ENCODE measurements at places on chromosomes 13 and 19.

- DNase-seq: no peak
Observed at GRCh38 chr13:44051405-44051804, 171.7 kb downstream of the LACC1 start.

GRCh38 chr13:108304170-108305016 lies 34.9 kb downstream of the TNFSF13B start:
- DNase-seq: no peak

DNA sequence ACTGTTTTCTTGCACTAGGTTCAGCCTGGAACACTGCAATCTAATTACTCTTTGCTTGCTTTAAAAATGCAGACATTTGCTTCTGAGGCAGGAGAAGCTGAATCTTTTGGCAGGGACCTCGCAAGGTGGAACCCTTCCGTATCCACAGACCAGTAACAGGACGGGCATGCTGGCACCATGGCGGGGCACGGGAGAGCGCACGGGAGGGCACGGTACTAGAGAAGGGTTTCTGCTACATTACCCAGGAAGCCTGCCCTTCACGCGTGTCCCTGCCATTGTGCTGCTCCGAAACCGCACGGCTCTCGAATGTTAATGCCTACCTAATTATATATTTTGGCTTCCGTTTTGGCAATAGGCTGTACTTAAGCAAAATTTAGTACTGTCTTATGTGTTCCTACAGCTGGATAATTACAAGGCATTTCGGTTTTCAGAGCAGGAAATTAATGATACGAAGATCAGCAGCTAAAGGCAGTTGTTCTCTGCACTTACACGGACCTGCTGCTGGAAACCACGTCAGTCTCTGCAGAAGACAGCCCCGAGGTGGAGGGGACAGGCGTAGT lies 430.4 kb downstream of the IRS2 start:
- no peak for DNase-seq

DNA sequence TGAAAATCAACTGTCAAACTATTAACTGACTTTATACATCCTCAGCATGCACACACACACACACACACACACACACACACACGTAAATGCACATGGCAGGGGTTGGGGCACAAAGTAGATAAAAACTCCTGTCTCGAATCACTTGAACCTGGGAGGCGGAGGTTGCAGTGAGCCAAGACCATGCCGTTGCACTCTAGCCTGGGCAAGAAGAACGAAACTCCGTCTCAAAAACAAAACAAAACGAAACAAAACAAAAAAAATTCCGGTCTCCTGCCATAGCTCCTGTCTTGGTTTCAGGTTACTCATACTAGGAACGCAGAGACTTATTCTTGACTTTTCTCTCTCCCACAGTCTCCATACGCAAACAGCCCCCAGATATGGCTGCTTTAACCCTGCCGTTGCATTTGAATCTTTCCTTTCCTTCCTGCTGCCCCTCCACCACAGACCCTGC lies 148.9 kb downstream of the SHISA2 start:
- no peak for DNase-seq

DNA sequence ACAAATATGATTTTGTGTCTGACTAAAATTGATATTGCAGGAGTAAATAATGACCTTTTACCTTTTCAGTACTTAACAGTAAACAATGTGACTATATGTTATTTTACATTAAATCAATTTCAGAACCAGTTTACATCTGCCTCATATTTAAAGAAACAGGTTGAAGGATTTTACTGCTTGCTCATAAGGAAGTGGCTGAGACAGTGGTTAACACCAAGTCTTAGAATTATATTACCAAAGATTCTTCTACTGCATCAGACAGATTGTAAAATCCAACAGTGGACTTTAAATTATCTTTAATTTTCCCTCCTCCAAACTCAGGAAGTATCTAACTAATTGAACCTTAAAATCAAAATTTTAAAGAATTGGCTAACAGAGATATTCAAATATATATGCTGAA lies 1929.9 kb downstream of the PCDH9 start:
- DNase-seq: no peak

DNA sequence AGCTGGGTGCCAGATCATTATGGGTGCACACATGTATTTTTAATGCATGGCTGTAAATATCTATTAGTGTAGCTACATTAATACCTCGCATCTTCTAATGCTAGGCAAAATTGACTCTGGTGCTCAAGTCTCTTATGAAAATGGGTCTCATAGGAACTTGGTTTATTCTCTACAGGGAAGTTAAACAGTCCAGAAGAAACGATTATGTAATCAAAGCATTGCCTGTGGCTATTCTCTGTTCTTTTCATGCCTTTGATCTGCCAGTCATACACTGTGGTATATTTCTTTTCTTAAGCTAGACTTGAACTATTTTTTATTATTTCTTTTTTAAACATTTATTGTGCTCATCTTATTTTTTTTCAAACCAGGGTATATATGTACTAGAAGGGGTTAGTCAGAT lies 1015.0 kb downstream of the SLITRK1 start:
- DNase-seq: no peak

DNA sequence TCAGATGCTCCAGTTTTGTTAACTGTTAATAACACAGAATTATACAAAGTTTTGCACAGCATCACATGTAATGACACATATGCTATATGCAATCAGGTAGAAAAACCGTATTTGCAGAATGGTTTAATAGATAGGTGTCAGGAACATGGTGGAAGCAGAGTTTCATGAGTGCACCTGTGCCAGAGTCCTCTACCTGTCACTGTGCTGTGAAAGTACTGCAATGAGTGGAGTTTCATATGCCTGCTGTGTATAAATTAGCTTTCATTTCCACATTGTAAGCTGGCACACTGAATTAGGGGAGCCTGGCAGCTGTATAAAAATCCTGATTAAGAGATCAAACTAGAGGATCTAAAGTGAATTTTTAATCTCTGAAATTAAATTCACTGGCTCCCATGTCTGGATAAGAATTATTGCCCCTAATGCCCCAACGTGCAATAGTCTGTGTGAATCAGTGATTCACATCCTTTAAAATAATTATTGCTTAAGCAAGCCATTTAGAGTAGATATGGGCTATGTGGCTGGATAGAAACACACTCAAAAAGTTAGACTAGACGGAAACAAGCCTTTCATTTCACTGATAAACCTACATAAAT lies 8.5 kb upstream of the EEF1AKMT1 start:
- DNase-seq: no peak

- no peak for DNase-seq
Observed at GRCh38 chr13:66543780-66544179, 686.4 kb downstream of the PCDH9 start.

GRCh38 chr19:5091684-5092480 lies 123.0 kb downstream of the KDM4B start:
- no peak for DNase-seq

DNA sequence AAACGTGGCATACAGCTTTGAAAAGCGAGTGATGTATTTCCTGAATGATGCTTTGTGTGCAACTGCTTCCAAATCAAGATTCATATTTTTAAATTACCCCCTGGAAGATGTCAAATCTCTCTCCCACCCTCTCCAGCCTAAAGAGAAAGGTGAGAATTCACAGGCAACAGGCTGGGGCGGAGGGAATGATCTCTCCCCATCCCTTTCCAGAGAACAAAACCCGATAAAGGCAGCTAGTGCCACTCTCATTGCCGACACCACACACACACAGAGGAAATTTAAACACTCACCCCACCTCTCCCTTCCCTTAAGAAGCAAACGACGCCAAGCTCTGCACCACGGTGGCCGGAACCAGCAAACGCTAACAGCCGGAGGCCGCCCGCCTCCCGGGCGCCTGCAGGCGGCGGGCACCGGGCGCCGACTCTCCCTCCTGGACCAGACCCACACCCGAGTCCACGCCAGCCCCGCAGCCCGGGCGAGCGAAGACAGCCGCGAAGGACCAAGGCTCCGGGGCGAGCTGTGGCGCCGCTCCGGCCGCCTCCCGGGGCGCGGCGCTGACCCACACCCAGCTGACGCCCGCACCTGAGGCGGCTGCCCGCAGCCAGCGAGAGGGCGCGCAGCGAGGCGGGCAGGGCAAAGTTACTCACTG lies 477 bp downstream of the LNX2 start:
- no peak for DNase-seq

- DNase-seq: no peak
Observed at GRCh38 chr19:7983995-7984837, 21.2 kb downstream of the ELAVL1 start.

- no peak for DNase-seq
Observed at GRCh38 chr19:52990759-52991418, 22.8 kb upstream of the ERVV-1 start.

DNA sequence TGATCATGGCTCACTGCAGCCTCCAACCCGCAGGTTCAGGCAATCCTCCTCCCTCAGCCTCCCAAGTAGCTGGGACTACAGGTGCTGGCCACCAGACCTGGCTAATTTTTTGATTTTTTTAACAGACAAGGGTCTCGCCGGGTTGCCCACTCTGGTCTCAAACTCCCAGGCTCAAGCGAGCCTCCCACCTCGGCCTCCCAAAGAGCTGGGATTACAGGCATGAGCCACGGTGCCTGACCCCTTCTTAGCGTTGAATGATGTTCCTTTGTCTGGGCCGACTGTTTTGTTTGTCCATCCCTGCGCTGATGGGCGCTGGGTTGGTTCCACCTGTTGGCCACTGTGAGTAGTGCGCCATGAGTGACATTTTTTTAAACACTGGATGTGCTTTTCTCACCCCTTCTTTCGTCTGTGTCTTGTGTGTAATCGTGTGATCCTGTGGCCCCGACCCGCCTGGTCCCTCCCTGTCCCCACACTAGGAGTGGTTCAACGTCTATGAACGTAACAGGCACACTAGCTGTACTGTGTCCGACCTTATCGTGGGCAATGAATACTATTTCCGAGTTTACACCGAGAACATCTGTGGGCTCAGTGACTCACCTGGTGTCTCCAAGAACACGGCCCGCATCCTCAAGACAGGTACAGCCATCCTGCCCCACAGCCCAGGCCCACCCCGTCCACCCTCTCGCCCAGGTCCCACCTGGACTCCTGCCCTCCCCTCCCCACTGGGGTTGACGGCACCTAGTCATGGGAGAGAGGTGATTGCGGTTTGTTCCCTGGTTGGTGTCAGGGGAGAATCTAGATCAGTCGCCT lies 15.0 kb upstream of the EMC10 start:
- DNase-seq: peak; percentile 19

GRCh38 chr13:98765996-98766519 lies 13.6 kb upstream of the SLC15A1 start:
- no peak for DNase-seq

DNA sequence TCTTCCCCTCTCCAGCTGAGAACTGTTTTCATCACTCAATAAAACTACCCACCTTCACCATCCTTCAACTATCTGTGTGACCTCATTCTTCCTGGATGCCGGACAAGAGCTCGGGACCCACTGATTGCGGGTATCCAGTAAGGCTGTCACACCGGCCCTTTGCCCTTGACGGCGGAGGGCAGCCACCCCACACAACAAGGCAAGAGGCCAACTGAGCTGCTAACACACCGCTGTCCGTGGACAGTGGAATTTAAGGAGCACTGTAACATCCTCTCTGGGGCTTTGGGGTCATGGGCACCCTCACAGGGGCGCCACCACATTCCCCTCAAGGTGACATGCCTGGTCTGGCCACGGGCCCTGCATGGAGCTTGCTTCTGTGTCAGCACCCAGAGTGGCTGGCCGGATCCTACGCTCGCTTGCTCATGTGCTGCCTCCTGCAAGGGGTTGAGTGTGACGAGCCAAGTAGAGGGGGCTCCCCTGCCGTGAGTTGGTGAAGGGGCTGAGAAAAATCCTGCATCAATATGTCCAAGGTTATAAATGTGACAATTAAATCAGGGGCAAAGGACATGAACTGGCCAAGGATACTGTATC lies 31.4 kb downstream of the LHFPL6 start:
- no peak for DNase-seq

DNA sequence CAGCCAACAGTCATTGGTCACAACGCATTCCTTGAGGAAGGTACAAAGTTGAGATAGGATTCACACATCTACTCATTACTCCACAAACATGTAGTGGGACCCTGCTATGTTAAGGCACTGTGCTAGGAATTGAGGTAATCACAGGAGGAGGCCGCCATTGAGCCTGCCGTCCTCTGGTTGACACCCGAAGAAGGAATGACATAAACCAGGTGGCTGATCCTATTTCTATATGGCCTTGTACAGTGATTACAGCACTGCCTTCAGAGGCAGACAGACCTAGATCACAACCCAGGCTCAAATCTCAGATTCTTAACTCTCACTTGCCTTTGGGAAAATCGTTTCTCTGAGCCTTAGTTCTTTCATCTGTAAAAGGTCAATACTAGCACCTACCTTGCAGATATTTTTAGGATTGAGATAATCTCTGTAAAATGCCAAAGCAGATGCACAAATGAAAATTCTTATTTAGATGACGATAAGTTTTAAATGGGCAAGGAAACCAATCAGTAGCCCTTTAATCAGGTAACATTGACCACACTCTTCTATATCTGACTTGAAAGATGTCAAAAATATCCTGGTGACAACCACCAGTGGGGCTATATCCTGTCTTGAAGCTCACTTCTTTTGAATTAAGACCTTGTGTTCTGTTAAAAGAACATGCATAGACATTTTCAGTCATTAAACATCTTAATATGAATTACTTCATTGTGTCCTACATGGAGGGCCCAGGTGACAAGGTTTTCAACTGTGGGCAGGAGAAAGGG lies 251.6 kb downstream of the KCTD12 start:
- no peak for DNase-seq

- DNase-seq: no peak
Observed at GRCh38 chr19:47881757-47882156, 4.4 kb downstream of the SULT2A1 start.

DNA sequence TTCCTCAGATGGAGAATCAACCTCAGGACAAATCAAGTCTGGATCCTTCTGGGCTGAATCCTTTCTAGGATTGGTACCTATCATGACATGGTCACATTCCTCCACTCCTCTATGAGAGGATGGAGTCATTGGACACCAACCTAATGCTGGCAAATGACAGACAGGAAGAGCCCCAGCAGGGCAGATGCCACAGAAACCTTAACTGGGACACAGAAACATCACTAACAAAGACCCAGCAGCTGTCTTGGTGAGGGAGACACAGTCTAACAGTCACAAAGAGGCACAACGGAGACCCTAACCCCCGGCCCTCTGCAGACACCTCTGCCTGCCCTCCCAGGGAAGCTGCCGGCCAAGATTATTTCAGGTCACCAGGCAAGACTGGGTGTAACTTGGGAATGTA lies 2.1 kb downstream of the ANKRD27 start:
- DNase-seq: no peak

DNA sequence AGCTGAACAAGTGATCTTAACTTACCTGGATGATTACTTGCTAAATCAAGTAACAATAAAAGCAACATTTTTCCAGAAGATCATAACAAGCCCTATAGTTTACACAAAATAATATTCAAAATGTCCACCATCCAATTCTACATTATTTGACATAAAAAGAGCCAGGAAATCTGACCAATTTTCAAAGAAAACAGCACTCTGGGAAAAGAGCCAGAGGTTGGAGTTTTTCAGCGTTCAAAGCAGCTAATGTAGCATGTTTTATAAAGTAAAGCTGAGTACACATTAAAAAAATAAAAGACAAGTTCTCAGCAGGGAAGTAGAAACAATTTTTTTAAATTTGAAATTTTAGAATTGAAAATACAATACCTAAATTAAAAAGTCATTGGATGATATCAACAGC lies 62.6 kb downstream of the UFM1 start:
- DNase-seq: no peak

Measured in retinal pigment epithelial cell (primary cell).